ENCODE measurements at places on chromosomes 7 and 10.

GRCh38 chr10:77162697-77163096, 474.9 kb downstream of the KCNMA1 start:
- DNase-seq, result no peak

DNA sequence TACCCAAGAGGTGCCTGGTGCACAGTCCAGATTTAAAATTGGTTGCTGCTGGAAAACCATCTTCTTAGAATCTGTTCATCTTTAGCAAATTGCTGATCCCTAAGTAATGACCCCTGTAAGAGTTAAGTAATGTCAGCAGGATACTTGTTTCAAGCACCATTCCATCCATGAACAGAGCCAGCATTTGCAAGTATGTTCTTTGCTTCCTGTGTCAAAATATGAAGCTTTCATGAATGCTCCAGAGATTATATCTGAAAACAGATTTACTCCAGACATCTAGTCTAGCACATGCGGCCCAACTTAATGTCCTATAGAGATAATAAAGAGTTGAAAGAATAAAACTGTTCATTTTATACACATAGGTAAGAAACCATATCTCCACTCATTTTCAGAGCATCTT, 98.7 kb upstream of the ZNF438 start:
- DNase-seq, result no peak

- no peak for DNase-seq
Observed at GRCh38 chr10:132979491-132980425, 37.4 kb upstream of the CFAP46 start.

GRCh38 chr10:71821909-71822763, 28.9 kb downstream of the PSAP start:
- DNase-seq, result no peak

DNA sequence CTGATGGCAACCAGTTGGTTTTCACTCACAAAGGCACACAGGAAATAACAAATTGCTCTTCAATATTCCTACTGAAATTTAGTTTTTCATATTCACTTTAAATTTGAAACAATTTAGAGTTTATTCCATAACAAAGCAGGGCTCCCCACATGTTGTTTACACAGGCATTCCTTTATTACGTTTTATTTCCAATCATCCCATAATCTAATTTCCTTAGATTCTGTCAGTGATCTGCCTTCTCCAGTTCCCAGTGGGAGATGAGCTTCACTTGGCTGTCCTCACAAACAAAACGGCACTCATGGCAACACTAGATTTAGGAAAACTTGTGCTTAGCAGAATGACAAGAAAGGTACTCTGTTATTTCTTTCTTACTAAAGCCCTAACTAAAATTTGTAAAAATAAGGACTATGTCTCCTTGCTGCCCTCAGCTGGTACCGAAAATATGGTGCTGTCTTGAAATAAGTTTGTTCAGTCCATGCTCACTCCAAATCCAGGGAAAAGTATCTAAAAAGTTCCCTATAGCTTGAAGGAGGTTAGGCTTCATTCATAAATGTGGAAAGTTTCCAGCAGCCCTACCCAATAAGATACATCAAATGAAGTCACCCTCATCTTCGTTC, 23.0 kb downstream of the PHYH start:
- DNase-seq, result no peak

- DNase-seq, result no peak
Observed at GRCh38 chr10:17735166-17735941, 16.6 kb upstream of the TMEM236 start.

Data from CD4-positive, alpha-beta T cell treated with Interleukin-6 at 100 ng/mL for 8 hours (primary cell).